ENCODE measurements at places on chromosomes 16 and 17. TPM values are rescaled to one million over a fixed set of nuclear protein-coding genes. Genes with fewer than 3 reads are reported as not detected.
A peak's percentile ranks its signal among the peaks of the same experiment; 100 is the strongest.

DNA sequence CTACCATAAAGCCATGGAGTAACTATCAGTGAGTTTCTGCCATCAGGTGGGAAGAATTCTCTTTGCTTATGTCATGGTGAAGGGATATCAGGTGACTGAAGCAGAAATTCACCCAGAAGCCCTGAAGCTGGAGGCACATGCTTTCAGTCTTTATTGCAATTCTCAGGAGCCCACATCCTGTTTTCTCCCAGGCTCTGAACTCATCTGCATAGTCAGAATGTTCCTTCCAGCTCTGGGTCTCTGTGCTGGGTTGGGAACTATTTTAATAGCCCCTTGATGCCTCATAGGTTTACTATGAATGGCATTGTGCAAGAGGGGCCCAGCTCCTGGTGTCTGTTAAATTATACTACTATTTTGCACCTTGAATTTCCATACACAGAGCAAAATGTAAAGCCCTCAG is 198.4 kb upstream of the SOX9 start:
- DNase-seq = peak; percentile 95

The KRTAP1-1 gene
- not detected for polyA plus RNA-seq

The FBXW10B gene
- 0.25 TPM for polyA plus RNA-seq

- DNase-seq = no peak
Observed at GRCh38 chr16:24070851-24071250, 185.3 kb upstream of the CACNG3 start.

DNA sequence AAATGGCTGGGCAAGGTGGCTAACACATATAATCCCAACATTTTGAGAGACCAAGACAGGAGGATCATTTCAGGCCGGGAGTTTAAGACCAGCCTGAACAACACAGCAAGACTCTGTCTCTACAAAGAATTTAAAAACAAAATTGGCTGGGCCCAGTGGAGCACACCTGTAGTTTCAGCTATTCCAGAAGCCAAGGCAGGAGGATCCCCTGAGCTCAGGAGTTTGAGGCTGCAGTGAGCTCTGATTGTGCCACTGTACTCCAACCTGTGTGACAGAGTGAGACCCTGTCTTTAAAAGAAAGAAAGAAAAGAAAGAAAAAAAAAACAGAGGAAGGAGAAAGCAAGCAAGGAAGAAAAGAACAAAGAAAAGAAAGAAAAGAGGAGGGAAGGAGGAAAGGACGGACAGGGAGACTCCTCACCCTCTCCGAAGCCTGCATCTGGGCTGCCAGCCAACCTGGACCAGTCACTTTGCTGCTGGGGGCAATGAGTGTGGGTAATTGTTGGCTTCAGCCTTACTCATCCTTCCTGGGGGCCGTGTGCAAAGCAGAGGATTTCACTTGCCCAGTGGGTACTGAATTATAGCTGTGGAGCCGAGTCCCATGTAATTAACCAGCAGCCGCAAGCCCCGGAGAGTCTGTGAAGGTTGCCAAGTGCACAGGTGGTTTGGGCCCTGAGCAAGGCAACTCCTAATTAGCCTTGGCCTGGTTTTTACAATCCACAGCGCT is 6.7 kb upstream of the MT4 start:
- peak; percentile 90 for DNase-seq

DNA sequence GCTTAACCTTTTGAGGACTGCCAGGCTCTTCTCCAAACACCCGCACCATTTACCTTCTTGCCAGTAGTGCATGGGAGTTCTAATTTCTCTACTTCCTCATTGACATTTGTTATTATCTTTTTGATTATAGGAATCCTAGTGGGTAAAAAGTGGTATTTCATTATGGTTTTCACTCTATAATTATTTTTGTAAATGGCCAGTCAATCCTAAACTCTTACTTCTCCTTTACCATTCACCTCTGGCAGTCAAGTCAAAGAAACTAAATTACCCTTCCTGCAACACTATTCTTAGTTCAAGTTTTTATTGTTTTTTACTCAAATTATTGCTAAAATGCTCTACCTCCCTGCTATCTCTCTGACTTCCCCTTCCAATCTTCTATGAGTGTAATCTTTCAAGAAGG is 29.8 kb upstream of the ANKFY1 start:
- DNase-seq = no peak

The CNTD1 gene
- 0.02 TPM for polyA plus RNA-seq

DNA sequence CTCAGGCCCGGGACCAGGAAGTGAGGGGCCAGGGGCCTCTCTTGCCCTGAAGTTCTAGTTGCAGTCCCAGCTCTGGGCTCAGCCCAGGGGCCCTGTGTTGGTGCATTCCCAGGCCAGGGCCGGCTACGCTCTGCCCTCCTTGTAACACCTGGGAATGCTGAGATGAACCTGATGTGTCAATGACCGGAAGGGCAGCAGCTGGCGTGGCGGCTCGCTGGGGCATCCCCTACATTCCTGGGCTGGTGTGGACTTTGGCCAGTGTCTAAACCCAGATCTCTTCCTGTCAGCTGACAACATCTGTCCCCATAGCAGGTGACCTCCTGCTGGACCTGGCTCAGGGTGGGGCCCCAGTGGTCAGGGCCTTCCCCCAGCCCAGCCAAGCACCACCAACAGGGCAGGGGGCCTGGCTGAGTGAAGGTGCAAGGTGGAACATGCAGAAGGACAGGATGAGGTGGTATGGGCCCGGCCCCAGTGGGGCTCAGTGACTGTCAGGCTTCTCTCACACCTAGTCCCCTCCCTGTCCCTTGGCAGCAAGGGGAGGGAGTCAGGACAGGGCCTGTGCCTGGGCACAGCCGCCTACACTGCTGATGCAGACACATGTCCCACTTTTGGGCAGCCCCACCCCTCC is 15.9 kb downstream of the FAM83G start:
- no peak for DNase-seq

DNA sequence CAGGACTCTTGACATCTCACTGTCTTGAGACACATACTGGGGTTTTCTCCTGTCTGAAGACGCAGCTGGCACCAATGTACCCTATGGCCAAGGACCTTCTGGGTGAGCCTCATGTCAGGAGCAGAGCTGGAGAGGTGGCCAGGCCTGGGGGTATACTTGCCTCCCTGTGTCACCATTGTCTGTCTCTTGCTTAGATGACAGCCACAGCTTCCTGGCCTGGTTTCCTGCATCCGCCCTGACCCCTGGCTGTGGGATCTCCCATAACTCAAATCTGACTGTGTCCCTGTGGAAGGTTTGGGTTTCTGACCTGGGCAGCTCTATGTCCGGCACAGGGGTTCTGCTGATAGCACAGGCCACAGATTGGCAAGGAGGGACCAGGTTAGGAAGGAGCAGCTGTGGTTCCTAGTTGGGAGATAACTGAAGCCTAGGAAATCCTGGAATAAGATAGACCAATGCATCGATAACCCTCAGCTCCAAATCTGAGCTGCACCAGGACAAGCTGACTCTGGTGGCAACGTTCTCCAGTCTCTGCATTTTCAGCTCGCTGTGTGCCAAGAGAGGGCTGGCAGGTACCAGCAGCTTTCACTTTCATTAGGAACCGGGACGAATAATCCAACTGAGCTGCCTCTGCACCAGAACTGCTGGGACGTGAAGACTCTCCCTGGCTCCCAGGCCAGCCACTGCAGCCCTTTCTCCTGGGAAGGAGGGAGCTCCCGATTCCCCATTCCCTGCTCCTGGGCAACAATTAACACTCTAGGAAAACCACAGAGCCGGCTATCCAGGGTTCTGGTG is 5.0 kb downstream of the DEXI start:
- DNase-seq = no peak

The PCGF2 gene
- 41.2 TPM for polyA plus RNA-seq

- no peak for DNase-seq
Observed at GRCh38 chr17:80104956-80105375, 3.6 kb downstream of the GAA start.

GRCh38 chr16:31181102-31181830 is 1.3 kb downstream of the FUS start:
- DNase-seq = no peak

DNA sequence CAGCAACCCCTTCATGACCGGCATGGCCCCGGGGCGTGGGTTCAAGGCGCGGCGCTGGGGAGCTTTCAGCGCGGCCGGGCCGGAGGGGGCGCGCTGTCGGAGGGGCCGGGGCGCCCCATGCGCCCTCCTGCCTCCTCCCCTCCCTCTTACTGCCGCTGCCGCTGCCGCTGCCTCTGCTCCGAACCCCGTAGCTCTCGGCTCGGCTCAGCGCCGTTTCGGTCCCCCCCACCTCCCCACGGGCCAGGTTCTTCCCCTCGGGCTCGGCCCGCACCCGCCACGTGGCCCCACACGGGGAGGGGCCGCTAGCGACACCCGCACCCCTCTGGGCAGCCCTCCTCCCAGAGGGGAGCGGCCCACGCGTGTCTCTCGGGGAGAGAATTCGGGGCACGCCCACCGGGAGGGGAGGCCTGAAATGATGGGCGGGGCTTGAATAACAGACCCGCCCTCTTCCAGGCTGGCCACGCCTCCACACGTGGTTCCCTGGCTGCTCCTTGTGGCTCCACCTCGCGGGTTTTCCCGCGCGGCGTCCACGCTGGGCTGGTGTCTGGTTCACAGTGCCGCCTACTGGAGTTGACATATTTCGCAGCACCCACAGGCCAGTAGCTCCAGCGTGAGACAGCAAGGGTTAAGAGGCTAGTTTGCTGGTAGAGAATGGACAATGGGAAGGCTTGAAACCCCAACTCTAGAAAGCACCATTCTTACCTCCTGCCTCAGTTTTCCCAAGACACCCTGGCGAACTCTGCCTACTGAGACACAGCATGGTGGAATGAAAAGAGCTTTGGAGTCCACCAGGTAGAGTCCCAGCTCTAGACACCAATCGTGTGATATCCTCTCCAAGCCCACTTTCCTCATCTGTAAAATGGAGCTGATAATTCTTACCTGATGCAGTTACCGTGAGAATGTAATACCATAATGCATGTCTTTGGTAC is at the start of gene KCNH4:
TSS of gene KCNH4 (minus strand) at position 221 of the 929 bp plus-strand sequence. CDS start at position 24, 197 bp downstream.
- DNase-seq = peak; percentile 21

- DNase-seq = no peak
Observed at GRCh38 chr17:45902892-45903346, 8.6 kb downstream of the MAPT start.

DNA sequence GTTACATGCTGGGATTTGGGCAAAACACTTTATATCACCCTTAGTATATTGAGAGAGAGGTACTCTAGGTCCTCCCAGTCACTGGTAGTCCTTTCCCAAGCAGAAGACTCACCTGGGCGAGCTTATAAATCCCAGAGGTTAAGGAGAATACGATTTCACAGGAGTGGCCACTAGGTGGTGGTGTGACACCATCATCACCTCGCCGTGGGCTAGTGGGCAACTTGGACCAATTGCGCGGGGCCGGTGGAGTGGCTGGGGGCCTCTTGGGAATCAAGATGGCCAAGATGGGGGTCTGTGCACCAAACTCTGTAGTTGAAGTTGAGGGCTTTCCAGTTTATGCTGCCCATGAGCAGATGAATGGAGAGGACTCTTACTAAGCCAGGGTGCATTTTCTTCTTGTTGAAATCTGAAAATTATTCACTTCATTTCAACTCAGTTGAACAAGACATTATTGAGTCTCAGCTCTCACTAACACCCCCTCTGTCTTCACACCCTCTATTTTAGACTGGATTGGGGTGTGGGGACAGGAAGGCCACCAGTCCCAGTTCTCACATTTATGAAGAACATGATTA is 38.2 kb upstream of the PIRT start:
- no peak for DNase-seq

GRCh38 chr16:64532691-64533090 is 589.2 kb downstream of the CDH11 start:
- no peak for DNase-seq

- no peak for DNase-seq
Observed at GRCh38 chr17:82865774-82866395, 26.1 kb upstream of the ZNF750 start.

- DNase-seq = peak; percentile 53
Observed at GRCh38 chr17:31740611-31741082, 118.4 kb downstream of the COPRS start.

- no peak for DNase-seq
Observed at GRCh38 chr16:54115558-54115957, 171.0 kb downstream of the IRX3 start.

GRCh38 chr17:77746393-77746792 is 212.1 kb upstream of the TNRC6C start:
- no peak for DNase-seq
